ENCODE measurements at places on chromosomes 2 and 18.
A peak's percentile ranks its signal among the peaks of the same experiment; 100 is the strongest.

- DNase-seq = no peak
Measured at GRCh38 chr18:46756559-46757201, at the start of gene ST8SIA5. Gene ST8SIA5 (minus strand): TSS chr18:46757053. CDS start chr18:46756508, 545 bp downstream.

- DNase-seq = no peak
Measured at GRCh38 chr2:9423922-9424272, 443 bp downstream of the CPSF3 start.

DNA sequence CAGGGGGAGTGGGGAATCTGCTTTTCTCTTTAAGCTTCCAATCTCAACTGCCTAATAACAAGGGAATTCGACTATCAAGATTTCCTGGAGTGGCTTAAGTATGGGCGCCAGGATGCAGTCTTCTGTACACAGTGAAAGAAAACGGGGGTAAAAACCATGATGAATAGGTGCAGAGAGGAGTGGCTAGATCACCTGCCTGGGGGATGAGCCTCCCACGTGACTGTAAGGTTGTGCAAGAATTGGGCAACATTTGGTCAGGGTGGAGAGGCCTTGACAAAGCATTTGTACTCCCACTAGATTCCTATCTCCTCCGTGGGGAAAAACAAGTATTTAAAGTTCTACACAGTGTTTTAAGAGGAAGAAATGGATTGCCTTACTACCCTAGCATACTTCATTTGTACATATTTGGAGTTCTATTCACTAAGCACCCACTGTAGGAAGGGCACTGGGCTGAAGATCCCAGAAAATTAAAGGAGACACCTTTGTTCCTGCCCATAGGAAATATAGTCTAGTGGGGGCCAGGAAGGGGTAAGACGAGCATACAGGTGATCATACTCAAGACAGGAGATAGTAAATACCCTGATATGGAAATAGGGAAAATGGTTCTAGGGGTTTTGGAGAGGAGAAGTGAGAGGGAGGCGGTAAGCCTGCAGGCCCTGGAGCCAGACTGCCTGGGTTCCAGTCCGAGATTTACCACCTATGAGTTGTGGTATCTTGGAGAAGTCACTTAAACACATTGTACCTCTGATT lies 29.2 kb downstream of the EPAS1 start:
- DNase-seq = no peak

DNA sequence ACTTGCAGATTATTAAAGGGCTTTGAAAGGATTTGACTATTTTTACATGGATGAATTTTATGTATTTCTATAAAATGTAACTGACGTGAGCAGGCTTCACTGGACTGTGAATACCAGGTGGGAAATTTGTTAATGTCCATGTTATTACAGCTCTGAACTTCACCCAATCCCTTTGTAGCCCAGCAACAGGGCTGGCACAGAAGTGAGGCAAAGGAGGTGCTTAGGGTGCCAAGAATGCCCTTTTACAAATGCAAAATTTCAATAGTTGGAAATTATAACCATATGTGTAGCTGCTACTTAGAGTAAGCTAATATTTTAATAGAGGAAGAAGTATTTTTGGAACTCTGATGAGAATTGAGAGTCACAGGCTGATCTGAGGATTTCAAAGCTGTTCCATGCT lies 53.7 kb upstream of the FAM98A start:
- DNase-seq = no peak

GRCh38 chr18:10213526-10213925 lies 240.9 kb upstream of the APCDD1 start:
- DNase-seq = no peak

DNA sequence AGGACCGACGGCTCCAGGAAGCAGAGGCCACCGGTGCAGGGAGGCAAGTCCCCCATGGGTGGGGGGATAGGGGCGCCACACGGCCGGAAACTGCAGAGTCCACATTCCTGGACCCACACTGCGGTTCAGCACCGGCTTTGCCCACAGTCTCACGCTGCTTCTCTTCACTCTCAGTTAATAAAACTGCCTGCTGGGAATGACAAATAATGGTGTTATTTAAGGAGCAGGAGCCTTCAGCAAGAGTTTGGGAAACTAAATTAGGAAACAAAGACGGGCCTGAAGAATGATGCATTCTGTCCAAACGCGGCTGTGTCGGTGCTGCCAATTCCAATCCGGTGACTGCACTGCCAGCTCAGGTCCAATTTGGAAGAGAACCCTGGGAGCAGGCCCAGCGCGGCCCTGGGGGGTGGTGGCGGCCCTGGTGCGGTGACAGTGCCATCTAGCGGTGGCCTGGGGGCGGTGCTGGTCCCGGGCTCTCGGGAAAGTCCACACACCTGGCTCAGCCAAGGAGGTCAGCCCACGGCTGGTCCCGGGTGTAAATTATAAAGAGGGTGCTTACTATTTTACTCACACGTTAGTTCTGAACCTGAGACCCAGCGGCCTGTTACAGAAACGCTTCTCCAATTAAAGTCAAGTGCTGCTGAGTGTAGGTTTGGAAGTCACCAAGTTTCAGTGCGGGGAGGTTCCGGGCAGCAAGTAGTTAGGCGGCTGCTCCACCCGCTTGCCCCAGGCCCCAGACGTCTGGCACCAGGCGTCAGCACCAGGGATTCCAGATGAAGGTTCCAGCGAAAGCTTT lies 73.1 kb upstream of the PXDN start:
- peak; percentile 97 for DNase-seq

Data from coronary artery (tissue), 2 donors.